ENCODE measurements at places on chromosomes 3 and 15. TPM values are rescaled to one million over a fixed set of nuclear protein-coding genes. Genes with fewer than 3 reads are reported as not detected.

Gene MORC1
- not detected for total RNA-seq

Gene PP2D1
- total RNA-seq: not detected

Gene GABRR3
- total RNA-seq: not detected

Gene SMCO1
- not detected for total RNA-seq

Gene APPL1
- total RNA-seq: 39.5 TPM

Gene MCCC1
- 41.9 TPM for total RNA-seq

Gene CTXN2
- total RNA-seq: not detected

Gene EPHA6
- total RNA-seq: not detected

Measured in GM12878 (cell line).